A172 (cell line): ENCODE measurements at places on chromosomes 7 and 10. TPM values are rescaled to one million over a fixed set of nuclear protein-coding genes. Genes with fewer than 3 reads are reported as not detected.
A peak's percentile ranks its signal among the peaks of the same experiment; 100 is the strongest.

DNA sequence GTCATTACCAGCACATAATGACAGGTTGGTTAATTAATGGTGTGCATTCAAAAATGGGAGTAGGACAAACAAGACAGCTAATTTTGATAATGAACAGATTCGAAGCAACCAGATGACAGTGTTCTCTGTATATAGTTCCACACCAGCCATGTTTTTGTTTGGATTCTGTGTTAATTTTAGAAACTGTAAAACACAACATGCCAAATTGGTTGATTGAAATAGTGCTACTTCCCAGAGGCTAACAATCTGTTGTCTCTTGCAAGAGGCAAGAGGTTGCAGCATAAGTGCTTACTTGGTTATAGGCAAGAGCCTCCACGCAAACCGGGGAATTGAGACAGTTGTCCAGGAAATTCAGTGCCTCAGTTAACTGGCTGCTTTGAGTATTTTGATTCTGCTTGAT is 170.2 kb upstream of the HABP2 start:
- no peak for DNase-seq

GRCh38 chr7:31070991-31071644 is 19.0 kb downstream of the ADCYAP1R1 start:
- no peak for DNase-seq

GRCh38 chr7:151117565-151117964 is 31.3 kb downstream of the AGAP3 start:
- DNase-seq: no peak

GRCh38 chr10:15877836-15878576 is 17.7 kb upstream of the MINDY3 start:
- no peak for DNase-seq

- DNase-seq: no peak
These were observed 80.6 kb downstream of the NRCAM start for GRCh38 chr7:108375668-108376067.

- no peak for DNase-seq
These were observed 186.0 kb upstream of the MKI67 start for GRCh38 chr10:128312250-128312649.

- no peak for DNase-seq
These were observed 3.6 kb downstream of the WDR86 start for GRCh38 chr7:151406051-151406875.

DNA sequence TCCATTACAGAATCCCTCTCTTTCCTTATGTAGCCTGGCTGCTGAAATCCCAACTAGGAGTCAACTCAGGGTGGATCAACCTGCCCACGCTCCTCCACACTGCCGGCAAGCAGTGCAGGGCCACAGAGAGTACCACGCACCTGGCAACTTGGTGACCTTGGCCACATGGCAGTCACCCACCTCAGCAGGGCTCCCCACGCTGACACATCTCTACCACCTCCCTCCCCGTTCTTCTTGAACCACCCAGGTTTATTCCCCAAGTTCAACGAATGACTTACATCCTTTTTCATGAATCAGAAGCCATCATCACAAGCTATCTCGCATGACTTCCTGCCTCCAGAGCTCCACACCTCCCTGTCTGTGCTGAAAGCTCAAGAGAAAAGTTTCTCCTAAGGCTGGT is 153.4 kb downstream of the GRID1 start:
- peak; percentile 29 for DNase-seq

HIBADH gene
- 120 and 123 TPM in 2 replicates for total RNA-seq

LIPN gene
- not detected in 2 replicates for total RNA-seq
